ENCODE measurements at places on chromosomes 4 and X.

DNA sequence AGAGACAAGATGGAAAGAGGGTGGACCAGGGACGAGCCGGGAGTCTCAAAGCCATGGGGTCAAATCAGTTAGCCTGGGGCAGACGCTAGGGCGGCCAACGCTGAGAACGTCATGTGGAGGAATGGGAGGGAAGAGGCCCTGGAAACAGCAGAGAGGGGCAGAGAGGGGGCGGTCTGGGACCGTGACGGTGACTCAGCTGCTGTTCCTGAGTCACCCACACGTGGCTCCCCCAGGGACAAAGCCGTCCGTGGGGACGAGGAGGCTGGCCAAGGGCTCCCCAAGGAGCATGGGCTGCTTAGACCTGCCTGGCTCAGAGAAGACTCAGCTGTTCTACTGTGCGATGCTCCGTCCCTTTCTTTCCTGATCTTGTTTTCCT, 108.4 kb upstream of the LRPAP1 start:
- no peak for DNase-seq

GRCh38 chr4:78634011-78634664, 82.6 kb downstream of the ANXA3 start:
- no peak for DNase-seq

DNA sequence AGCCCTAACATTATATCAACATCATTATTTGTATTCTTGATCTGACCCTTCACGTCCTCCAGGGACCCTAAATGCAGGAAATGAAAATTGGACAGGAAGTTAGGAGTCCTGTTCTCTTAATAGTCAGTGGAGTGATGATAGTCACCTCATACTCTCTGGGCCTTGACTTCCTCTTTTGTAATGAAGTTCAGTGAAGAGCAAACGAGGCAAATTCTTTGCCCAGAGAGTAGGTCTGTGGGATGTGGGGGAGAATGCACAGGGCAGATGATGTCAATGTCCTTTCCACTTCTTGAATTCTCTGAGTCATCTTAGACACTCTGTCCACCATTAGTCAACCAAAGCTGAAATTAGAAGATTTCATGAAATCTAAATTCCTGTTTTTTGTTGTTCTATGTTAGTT, 17.1 kb upstream of the GPRIN3 start:
- no peak for DNase-seq

GRCh38 chr4:98958065-98958464, 29.1 kb upstream of the EIF4E start:
- DNase-seq = no peak

- no peak for DNase-seq
These were observed 1.4 kb downstream of the BEX5 start for GRCh38 chrX:102154218-102154860.

- DNase-seq = no peak
These were observed 23.9 kb upstream of the NDNF start for GRCh38 chr4:121096191-121096590.

GRCh38 chr4:127188847-127189246, 443.9 kb upstream of the INTU start:
- DNase-seq = no peak

- DNase-seq = no peak
These were observed 4.6 kb upstream of the PIN4 start for GRCh38 chrX:72176981-72177380.

DNA sequence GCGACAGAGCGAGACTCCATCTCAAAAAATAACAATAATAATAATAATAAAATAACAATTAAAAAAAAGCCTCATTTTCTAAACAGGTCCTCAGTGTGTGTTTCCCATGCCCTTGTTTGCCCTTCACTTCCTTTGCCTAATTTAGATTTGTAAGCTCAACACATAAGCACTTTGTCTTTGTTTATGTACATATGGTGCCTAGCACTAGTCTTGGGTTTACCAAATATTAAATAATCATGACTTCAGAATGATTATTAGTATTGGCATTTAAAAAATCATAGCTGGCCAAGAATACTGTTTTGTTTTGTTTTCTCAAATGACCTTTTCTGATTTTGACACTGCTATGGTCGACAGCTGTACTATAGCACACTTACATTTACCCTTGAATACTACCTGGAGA, 6.4 kb upstream of the RAPGEF2 start:
- DNase-seq = no peak

- DNase-seq = no peak
These were observed 276.3 kb downstream of the HNRNPD start for GRCh38 chr4:82097504-82097903.
